Esophagus muscularis mucosa (tissue), 4 donors: ENCODE measurements at places on chromosomes 3 and 15.
A peak's percentile ranks its signal among the peaks of the same experiment; 100 is the strongest.

GRCh38 chr3:105781871-105782270 is 86.9 kb downstream of the CBLB start:
- DNase-seq: no peak

DNA sequence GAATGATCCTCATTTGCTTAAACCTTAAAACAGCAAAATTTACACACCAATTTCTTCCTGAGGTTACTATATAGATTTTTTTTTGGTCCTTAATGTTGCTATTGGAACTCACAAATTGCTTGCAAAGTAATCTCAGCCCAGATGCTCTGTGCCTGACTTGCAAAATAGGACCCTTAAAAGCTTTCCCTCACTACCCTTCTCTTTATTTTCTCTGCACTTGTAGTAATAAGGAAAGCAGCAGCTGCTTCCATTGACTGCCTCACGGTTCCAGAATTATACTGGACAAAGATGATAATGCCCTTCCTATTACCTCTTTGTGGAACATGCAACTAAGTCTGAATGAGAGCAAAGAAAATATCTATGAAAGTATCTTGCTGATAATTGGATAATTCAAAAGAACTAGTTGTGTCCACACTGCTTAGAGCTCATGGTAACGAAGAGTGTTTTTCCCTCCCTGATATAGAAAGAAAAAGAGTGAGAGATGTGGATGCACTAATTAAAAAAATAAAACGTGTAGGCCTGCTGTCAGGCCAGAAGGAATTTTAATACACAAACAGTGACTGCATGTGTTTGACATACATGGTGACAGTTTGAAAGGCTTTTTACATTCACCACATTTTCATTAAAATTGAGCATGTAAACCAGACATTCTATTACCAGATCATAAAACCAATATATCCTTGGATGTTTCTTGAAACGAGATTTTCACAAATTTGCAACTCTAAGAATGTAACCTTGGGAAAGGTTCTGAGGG is 783.1 kb downstream of the GBE1 start:
- no peak for DNase-seq

DNA sequence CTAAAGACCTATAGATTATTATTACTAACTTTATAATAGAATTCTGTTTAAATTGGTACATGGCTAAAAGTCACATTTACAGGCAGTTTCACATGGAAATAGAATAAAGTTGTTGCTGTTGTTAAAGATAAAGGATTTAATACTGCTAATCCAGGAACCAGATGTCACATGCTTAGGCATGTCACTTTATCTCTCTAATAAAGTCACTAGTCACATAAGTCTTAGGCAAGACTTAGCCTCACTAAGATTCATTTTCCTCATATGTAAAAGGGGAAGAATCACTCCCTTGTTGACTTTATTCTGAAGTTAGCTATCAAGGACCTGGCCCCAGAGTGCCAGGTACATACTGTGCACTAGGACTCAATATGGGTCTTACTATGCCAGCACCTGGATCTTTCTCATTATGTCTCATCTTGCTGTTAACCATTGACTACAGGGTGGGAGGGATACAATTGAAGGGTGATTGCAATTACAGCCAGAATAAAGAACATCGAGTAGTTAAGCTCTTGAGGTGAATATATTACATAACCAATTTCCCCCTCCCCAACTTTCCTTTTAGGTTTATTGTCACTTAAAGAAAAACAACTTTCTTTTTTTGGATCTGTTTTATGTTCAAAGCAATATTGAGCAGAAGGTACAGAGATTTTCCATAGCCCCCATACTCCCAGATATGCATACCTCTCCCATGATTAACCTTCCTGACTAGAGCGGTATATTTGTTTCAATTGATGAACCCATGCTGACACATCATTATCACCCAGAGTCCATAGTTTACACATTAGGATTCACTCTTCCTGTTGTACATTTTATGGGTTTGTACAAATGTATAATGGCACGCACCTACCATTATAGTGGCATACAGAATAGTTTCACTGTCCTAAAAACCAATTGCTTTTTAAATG is 36.6 kb downstream of the LNP1 start:
- DNase-seq: no peak

DNA sequence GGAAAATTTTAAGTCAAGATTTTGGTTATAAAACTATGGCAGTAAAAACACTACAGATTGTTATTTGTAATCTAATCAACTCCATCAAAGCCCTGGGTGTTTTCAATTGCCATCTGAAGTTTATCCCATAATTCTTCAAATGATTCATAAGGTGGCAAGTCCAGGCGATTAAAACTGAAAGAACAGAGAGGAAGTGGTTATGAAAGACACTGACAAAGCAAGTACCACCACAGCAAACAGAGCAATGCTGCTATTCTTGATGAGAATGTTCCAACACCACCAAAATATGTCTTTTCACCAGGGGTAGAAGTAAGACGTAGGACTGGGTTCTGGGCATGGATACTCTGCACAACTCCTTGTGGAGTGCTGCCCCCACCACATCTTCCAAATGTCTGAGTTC is 86.9 kb upstream of the PRTG start:
- no peak for DNase-seq

DNA sequence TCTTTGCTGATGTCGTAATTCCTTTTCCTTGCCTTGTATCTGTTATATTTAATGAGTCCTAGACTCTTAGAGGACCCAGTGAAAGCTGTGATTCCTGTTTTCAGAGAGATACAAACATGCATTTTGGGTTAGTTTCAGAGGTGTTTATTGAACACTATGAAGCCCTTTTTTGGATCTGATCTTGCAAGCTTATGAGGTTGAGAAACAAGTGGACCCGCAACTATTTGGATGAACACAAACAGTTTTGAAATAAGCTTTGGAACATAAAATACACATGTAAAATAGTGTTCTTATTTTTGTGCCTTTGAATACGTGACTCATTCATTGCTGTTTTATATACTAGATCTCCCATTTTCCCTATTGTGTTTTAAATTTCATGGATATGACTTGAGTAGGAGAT is 33.5 kb downstream of the SNRK start:
- DNase-seq: no peak

DNA sequence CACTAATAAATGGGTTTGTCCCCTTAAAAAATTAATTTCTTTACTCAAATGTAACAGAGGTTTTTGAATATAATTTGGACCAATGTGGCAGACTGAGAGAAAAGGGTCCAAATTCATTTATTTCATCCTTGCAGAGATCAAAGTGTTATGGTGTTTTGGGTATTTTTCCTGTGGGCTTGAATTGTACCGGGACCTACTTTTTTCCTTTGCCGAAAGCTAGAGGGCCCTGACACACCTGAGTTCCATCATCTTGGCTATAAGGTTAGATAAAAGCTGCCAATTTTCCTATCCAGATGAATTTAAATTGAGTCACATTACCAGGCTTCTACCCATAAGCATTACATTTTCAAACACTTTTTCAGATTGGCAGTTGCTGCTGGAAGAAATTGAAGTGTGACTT is 908 bp downstream of the CCNB2 start:
- DNase-seq: no peak

GRCh38 chr3:187072102-187072501 is 67.2 kb downstream of the RPL39L start:
- no peak for DNase-seq

DNA sequence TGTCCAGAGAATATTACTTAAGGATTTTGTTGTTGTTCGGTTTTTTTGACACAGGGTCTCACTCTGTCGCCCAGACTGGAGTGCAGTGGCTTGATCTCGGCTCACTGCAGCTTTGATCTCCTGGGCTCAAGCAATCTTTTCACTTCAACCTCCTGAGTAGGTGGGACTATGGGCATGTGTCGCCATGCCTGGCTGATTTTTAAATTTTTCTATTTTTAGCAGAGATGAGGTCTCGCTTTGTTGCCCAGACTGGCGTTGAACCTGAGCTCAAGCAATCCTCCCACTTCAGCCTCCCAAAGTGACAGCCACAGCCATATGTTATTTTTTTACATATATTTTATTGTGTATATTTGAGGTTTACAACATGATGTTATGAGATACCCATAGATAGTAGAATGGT is 86.8 kb upstream of the UMPS start:
- no peak for DNase-seq

DNA sequence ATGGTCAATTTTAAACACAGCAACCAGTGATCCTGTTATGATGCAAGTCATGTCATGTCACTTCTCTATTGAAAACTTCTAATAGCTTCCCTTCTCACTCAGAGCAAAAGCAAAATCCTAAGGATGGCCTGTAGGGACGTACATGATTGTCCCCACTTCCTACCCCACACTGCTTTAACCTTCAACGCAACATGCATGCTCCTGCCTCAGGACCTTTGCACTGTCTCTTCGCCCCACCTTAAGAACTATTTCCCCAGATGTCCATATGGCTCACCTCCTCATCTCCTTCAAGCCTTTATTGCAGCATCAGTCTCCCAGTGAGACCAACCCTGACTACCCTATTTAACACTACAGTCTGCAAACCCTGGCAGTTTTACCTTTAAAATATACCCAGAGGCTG is 214.1 kb upstream of the CHRM5 start:
- no peak for DNase-seq

- no peak for DNase-seq
Measured at GRCh38 chr3:187986514-187986934, 167.4 kb upstream of the LPP start.

DNA sequence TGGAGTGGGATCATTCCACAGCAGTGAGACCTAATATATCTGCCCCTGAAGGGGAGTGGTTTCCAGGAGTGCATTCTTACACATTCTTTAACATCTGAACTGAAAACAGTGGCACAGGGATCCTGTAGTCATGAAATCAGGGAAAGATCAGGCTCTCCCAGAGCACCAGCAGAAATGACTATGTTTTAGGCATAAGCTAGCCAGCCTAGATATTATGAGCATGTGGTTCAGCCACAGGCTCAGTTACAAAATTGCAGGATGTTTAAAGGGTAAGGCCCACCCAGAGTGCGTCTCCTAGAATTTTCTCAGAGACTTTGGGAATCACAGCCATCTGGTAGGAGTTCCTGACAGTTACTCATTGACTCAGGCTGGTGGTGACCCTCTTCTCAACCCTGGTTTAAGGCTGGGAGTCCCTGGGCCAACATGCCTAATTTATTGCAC is 20.9 kb downstream of the FSTL1 start:
- DNase-seq: no peak

GRCh38 chr3:196524527-196524926 is 9.4 kb upstream of the SMCO1 start:
- no peak for DNase-seq

- peak; percentile 98 for DNase-seq
Measured at GRCh38 chr3:186783058-186783730, at the start of gene EIF4A2. EIF4A2 (plus strand) TSS chr3:186783577; CDS start chr3:186783611, 34 bp downstream.

DNA sequence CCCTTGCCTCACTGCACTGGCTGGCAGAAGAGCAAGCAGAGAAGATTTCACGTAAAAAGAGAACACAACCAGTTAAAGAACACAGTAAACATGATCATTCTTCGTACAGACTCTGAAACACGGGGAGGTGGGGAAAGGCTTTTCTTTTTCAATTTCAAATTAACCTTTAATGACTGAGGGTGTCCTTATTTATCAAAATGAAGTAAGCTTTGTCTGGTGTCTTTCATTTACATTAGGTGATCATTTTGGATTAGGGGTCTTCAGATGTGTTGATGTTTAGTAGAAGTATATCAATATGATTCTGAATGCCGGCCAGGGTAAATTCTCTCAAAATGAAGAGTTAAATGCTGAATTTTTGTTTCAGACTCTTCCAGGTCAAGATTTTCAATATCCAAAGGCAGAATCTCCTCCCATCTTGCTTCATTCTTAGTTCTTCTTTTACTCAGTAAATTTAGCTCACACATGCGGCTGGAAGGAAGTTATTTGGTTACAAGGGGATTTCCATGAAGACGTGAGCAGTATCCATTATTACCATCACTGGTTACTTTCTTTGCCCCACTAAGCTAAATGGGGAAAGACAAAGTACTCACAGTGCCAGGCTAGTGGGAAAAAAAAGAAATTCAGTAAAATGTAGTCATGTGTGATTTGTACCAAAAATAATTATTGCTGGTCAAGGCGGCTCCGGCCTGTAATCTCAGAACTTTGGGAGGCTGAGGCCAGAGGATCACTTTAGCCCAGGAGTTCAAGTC is 272.2 kb upstream of the NR2F2 start:
- DNase-seq: no peak

DNA sequence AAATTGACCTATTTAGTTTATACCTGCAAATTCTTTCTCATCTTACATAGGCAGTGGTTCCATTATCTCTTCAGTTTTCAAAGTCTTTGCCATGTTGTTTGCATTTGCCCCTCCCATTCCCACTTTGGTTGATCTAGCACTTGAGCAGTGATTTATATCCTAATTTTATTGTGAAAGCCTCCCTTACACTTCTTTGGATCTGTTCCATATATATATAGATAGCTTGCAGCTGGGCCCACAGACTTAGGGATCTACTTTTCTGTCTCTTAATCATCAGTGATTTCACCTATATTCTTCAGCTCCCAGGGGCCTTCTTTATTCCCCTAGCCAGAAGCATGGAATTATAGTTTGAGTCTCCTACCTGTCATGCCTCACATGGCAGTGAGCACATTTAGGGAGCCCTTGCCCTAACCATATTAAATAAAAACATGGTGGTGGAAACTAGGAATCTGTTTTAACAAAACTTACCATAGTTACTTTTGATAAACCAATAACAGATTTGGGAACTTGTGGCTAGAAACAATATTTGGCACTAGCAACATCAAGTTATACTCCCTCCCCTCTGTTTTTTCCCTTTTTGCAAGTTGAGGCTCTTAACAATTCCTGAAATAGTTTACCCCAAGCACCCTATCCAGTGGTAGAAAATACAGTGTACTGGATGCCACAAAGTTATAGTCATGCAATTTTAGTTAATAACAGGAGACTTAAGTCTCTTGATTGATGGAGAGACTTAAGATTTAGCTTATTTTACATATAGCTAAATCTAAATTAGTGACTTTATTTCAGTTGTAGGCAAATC is 41.7 kb downstream of the ARIH1 start:
- DNase-seq: no peak

DNA sequence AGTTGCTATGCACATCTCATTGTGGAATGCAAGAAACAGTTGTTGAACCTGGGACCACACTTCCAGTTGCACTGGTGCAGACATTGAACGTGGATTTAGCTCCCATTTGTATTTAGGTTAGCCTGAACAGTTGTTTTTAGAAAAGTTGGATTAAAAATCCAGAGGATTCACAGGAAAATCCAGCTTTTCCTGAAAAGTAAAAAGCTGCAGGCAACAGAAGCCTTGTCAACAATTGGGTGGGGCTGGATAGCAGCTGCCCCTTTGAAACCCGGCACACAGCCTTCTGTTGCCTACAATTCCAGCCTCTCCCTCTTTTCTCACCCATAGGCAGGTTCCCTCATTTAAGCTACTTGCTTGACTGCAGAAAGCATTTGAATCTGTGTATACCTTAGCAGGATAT is 165.3 kb upstream of the TBL1XR1 start:
- no peak for DNase-seq

GRCh38 chr15:74303741-74304309 is 63.6 kb downstream of the CYP11A1 start:
- DNase-seq: no peak

- no peak for DNase-seq
Measured at GRCh38 chr15:82140886-82141285, 95.1 kb upstream of the MEX3B start.

- no peak for DNase-seq
Measured at GRCh38 chr15:26892678-26893077, 25.8 kb downstream of the GABRA5 start.

- no peak for DNase-seq
Measured at GRCh38 chr3:43638594-43639447, 17.0 kb upstream of the ANO10 start.
